ENCODE measurements at places on chromosomes 6 and 20.
A peak's percentile ranks its signal among the peaks of the same experiment; 100 is the strongest.

- DNase-seq = peak; percentile 91
These were observed 28.9 kb downstream of the TBC1D7 start for GRCh38 chr6:13299403-13299821.

GRCh38 chr6:100946021-100946540, 65.0 kb upstream of the ASCC3 start:
- no peak for DNase-seq

DNA sequence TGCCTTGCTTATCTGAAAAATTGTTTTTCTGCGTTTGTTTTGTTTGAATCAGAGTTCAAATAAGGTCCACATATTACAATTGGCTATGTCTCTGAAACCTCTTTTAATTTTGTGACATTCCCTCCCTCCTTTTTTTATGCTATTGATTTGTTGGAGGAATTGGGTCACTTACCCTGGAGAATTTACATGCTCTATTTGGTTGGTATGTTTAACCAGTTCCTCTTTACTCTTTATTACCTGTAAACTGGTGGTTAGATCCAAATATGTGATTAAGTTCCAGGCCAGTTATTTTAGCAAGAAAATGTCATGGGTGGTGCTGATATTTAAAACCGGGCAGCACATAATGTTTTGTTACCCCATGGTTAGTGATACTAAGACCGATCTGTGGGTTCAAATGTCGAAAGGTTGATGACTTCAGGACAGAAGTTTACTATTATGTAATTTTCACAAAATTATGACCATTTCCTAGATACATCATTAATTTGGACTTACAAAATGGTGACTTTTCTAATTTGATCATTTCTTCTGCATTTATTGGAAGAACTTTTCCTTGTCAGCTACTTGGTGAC, 77.3 kb downstream of the KIZ start:
- no peak for DNase-seq

GRCh38 chr6:134830940-134831339, 119.0 kb downstream of the ALDH8A1 start:
- no peak for DNase-seq

DNA sequence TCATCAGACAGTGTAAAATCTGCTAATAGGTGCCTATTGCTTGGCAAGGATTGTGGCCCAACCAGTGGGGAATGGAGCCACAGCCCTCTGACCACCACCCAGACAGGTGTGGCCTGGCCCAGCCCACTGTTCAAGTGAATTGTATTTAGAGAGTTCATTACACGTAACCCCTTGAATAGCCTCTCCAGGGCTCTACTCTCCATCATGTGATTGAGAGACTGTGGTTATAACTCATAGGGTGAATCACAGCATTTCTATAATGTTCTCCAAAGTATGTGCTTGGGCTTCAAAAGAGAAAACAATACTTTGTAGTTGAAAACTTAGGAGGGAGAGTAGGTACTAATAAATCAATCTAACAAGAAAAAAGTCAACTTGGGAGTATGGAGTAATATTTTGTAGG, 38.4 kb downstream of the ALDH8A1 start:
- no peak for DNase-seq

DNA sequence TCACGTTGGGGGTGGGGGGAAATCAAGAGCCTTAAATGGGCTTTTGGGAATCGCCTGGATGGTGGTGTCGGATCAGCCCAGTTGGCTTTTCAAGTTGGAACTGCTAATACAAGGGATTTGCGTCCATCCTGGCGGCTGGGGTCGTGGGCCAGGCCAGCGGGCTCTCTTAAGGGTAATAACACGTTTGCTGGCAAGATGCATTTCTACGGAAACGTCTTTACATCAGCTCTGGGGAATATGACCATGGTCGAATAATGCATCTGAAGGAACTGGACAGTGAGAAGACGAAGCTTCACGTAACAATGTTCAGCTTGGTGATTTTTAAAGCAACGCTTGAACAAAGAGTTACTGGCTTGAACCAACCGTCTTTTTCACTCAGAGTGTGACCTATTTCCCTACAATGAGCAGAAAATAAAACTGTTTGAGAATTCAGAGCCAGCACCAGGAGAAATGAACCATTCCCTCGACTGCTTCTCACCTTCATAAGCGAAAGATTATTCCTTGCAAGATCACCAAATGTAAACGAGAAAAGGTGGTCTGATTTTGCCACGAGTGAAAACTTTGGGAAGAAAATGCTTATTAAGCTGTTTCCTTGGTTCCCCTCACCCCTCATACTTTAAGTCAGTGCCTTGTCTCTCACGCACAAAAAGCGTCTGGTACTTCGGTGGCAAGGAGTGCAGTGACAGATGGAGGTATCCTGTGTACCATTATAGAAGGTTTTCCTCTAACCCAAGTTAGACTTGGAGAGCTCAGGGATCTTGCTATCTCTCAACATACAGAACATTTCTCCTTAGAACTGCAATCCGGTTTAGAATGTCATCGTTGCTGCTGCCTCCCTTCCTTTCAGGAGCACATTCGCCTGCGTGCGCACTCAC, 1.4 kb upstream of the MARCKS start:
- DNase-seq = no peak

DNA sequence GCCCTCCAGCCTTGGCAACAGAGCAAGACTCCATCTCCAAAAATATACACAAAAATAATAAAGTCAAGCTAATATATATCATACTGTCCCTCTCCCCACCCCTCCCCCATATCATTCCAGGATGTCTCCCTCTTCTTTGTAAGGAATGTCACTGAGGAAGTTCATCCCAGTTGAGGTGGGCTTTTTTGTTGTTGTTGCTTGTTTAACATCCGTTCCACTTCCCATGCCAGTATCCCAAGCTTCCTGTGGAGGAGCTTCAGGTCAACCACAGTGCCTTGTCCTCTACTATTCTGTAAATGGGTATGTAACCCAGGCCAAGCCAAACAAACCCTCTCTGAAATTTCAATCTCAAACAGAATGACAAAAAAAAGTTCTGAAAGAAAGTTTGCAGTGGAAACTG, 19.0 kb upstream of the PTPN1 start:
- DNase-seq = no peak

GRCh38 chr6:113893866-113894265, 36.7 kb downstream of the MARCKS start:
- DNase-seq = no peak

DNA sequence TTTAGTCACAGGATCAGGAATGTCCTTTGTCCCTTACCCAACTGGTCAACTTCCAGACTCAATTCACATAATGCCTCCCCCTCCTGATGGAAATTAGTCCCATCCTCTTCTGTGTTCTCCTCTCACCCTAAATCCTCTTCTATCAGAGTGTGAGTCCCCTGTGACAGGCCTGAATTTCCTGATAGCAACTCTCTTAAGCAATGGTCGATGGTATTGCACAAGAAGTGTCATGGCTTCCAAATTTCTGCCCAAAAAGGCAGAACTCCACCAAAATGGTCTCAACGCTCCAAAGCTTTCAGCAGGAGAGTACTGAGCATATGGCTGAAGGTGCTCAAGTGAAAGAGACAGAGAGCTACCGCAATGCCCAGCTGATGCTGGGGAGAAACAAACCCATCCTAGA, 2.4 kb downstream of the PREP start:
- DNase-seq = no peak
